Activated naive CD4-positive, alpha-beta T cell (primary cell): ENCODE measurements at places on chromosomes 4 and X.

DNA sequence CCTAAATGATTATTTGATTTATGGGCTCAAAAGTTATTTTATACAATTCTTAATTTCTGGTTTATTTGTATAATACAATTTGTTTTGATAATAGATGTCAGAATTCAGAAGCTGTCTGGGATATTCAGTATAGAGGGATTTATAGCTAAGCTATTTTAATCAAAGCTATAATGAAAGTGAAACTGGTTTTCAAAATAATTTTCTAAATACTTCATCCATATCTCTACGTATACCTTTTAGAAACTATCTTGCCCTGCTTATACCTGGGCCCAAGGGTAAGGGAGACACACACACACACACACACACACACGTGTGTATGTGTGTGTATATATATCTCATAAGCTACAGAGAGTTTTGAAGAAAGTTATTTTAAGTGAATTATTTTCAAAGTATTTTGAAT is 2.9 kb downstream of the TMEM131L start:
- DNase-seq = no peak

DNA sequence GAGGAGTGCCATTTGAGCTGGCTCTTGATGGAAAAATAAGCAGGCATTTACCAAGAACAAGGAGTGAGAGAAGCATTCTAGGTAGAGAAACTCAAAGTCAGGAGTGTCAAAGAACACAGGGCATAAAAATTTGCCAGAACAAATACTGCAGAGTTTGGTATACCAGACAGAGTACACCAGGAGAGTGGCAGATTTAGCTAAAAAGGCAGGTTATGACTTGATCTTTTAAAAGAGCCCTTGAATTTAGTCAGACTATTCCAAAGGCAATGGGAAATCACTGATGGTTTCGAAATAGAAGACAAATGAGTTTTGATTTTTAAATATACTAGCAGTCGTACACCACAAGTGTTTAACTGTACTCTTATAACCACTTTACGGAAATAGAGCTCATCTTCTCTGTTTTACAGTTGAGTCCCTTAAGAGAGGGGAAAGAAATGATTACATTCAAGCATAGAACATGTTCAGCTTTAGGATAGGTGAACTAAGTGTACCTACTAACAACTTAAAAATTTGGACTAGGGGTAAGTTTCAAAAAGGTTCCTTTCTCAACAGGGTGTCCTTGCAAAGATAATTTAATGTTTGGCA is 10.2 kb downstream of the UBE2D3 start:
- DNase-seq = no peak

GRCh38 chrX:13863324-13863723 is 46.4 kb upstream of the GPM6B start:
- DNase-seq = no peak

- DNase-seq = no peak
Observed at GRCh38 chr4:158968961-158969360, 133.9 kb upstream of the RAPGEF2 start.

- DNase-seq = no peak
Observed at GRCh38 chr4:139666735-139667281, 1.2 kb downstream of the MGST2 start.

GRCh38 chrX:30489323-30489722 is 88.2 kb downstream of the TASL start:
- no peak for DNase-seq

DNA sequence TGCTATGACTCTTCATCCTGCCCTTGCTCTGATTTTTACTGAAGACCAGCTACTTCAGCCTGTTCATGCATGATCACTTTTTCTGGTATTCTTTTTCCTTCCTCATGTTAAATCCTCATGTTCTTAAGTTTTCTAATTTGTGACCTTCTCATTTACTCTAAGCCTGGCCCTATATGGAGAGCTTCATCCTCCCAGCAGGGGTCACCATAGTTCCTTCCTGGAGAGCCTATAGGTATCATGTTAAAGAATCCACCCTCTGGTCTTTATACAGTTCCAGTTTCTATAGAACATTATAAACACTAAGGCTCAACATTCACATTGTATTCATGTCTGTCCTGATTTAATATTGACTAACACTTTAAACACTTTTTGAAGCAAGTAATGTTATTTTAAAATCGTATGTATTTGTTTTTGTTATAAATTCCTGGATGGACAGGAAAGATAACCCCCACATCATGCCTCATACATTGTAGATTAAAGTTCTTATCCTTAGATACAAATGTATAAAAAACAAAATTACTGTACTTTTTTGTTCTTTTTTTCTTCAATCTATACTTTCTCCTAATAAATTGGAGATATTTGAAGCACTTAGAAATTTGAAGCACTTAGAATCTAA is 53.8 kb upstream of the OTUD4 start:
- DNase-seq = peak; percentile 1

DNA sequence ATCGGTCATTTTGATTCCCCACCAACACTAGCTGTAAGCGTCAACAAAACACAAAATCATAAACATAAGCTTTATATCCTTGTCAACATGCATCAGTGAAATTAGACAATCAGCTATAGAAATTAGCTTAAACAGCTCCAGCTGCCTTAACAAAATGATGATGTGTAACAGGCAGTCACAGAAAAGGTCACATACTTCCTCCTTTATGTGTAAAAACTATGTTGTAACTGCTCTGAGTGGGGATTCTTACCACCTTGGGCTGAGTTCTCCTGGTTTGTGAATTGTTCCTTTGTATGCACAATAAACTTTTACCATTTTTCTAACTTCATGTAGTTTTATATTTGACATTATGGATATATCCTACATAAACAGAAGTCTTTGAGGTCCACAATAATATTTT is 73.9 kb upstream of the MAP9 start:
- DNase-seq = no peak

- no peak for DNase-seq
Observed at GRCh38 chr4:8000247-8000646, 60.6 kb upstream of the AFAP1 start.

- no peak for DNase-seq
Observed at GRCh38 chrX:129553619-129554288, 13.7 kb downstream of the OCRL start.

DNA sequence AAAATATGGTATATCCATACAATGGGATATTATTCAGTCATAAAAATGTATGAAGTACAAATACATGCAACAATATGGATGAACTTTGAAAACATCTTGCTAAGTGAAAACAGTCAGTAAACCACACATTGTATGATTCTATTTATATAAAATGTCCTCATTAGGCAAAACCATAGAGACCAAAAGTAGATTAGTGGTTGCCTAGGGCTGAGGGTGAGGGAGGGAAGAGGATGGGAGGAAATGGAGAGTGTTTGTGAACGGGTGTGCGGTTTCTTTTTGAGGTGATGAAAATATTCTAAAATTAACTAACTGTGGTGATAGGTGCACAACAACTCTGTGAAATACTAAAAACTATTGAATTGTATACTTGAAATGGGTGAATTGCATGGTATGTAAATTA is 29.6 kb downstream of the TEX11 start:
- no peak for DNase-seq

GRCh38 chr4:89242216-89242615 is 65.4 kb downstream of the GPRIN3 start:
- no peak for DNase-seq

GRCh38 chr4:75644095-75644494 is 13.8 kb upstream of the CDKL2 start:
- DNase-seq = no peak

GRCh38 chrX:94576367-94577004 is 902.5 kb downstream of the FAM133A start:
- DNase-seq = no peak
